ENCODE measurements at places on chromosomes 2 and 18.

- no peak overlapping the region for H3K4me3 ChIP-seq
- no peaks in the 10 kb centered on the region for H3K36me3 ChIP-seq
Observed at GRCh38 chr2:39625193-39625926, 40.4 kb upstream of the TMEM178A start.

- H3K4me1 ChIP-seq, result no peaks in the 10 kb centered on the region
- no peak overlapping the region for H3K27ac ChIP-seq
- no peaks in the 10 kb centered on the region for H3K27me3 ChIP-seq
- H3K4me3 ChIP-seq, result no peak overlapping the region
- DNase-seq, result no peak
Observed at GRCh38 chr18:22640281-22640842, 222.6 kb upstream of the CTAGE1 start.

- no peak overlapping the region for H3K27ac ChIP-seq
- no peak for DNase-seq
- no peak overlapping the region for H3K4me3 ChIP-seq
Observed at GRCh38 chr2:168323529-168324021, 76.2 kb upstream of the STK39 start.

GRCh38 chr2:71082402-71083252, 14.2 kb downstream of the NAGK start:
- H3K27me3 ChIP-seq, result peaks cover 9% of the 10 kb centered on the region
- H3K4me1 ChIP-seq, result peaks cover 19% of the 10 kb centered on the region
- peak overlapping the region; percentile 56 for H3K27ac ChIP-seq
- no peak overlapping the region for H3K4me3 ChIP-seq

DNA sequence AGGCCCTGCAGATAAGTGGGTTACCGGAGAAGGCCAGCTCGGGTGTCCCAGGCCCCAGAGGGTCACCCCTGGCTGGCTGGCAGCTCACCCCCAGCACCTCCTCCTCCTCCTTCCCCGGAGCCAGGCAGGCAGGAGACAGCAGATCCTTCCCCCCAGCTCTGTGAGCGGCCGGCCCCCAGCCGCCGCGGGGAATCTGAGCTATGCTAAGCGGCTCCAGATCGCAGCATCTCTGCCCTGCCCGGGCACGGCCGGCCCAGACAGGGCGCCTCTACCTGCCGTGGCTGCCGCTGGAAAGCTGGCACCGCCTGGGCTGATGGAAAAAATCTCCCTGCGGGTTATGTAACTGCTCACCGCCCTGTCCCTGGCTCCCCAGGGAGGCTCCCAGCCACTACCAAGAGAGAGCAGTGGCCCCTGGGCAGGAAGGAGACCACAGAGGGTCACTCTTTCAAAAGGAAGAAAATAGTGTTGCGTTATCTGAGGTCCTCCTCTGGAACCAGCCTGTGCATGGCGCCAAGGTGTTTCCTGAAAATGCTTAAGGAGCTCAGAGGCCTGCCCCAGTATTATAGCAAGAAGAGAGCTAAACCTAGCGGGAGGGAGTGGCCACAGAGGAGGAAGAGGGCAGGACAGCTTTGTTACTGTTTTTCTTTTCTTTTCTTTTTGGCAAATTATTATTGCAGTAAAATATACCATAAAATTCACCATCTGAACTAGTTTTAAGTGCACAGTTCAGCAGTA, 179.0 kb downstream of the SMAD7 start:
- peaks cover 14% of the 10 kb centered on the region for H3K27me3 ChIP-seq
- no peak overlapping the region for H3K4me3 ChIP-seq
- H3K36me3 ChIP-seq, result peaks cover 10% of the 10 kb centered on the region
- DNase-seq, result no peak
- H3K4me1 ChIP-seq, result peaks cover 9% of the 10 kb centered on the region

GRCh38 chr18:1019191-1019590, 114.5 kb downstream of the ADCYAP1 start:
- no peak for DNase-seq
- no peaks in the 10 kb centered on the region for H3K4me1 ChIP-seq
- no peak overlapping the region for H3K4me3 ChIP-seq
- H3K27ac ChIP-seq, result no peak overlapping the region

GRCh38 chr2:146927080-146927711, 917.6 kb upstream of the ACVR2A start:
- no peak overlapping the region for H3K27ac ChIP-seq
- H3K27me3 ChIP-seq, result no peaks in the 10 kb centered on the region
- no peak for DNase-seq
- no peaks in the 10 kb centered on the region for H3K4me1 ChIP-seq

DNA sequence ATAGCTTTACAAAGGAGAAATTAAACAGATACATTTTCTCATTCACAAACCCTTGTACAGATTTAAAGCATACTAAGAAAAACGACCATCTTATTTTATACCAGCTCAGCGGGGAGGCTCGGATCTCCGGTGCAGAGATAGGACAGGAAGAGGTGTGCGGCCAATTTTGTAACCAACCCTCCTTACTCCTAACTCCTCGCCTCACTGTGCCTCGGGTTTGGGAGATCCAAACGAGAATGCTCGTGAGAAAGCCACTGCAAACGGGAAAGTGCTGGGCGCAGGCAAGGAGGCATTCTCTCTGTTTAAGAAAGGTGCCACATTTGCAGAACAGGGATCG, 1.2 kb downstream of the KDSR start:
- peak overlapping the region; percentile 96 for H3K4me3 ChIP-seq
- H3K27ac ChIP-seq, result peak overlapping the region; percentile 89
- no peaks in the 10 kb centered on the region for H3K27me3 ChIP-seq
- H3K36me3 ChIP-seq, result peaks cover 7% of the 10 kb centered on the region
- peaks cover 10% of the 10 kb centered on the region for H3K4me1 ChIP-seq

DNA sequence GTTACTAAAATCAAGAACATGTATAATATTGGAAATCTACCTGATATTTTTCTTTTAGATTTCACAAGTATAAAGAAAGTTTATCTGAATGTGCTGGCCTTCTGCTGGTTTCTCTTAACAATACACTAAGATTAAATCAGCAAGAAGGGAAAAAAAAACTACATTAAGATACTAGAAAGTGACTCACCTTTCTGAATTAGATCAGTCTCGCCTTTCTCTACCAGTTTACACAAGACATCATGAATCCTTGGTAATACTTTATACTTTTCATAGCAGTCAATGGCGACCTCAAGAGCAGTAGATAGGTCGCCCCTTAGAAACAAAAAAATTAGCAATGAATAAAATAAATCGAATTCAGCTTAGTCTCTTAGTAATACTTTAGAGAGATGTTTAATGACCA, 61.2 kb downstream of the LRPPRC start:
- DNase-seq, result no peak
- H3K4me3 ChIP-seq, result no peak overlapping the region
- no peaks in the 10 kb centered on the region for H3K27me3 ChIP-seq

DNA sequence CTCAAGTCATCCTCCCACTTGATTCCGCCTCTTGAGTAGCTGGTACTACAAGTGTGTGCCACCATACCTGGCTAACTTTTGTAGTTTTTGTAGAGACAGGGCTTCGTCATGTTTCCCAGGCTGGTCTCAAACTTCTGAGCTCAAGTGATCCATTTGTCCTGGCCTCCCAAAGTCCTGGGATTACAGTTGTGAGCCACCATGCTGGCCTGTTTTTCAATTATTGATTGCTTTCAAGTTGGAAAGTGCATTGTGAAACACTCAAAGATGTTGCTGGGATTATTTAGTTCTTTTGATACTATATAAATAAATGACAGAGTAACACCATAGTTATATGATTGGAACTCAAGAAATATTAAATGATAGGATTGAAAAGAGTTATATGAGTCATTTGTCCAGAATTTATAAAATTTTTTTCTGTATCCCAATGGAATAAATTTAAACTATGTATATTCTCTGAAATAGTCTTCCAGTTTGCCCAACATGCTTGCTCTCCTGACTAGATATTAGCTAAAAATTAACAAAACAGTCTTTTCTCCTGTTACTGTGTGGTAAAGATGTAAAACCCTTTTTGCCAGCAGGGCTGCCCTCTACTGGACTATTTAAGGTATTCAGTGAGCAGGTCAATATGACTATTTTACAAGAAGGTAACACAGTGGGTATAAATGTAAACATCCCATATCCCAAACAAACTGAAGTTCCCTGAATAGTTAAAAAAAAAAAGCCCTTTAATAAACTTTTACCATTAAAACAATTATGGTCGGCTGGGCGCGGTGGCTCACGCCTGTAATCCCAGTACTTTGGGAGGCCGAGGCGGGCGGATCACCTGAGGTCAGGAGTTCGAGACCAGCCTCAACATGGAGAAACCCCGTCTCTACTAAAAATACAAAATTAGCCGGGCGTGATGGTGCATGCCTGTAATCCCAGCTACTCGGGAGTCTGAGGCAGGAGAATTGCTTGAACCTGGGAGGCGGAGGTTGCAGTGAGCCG, 42.7 kb downstream of the ACSL3 start:
- H3K4me1 ChIP-seq, result peaks cover 18% of the 10 kb centered on the region
- no peak for DNase-seq
- H3K27me3 ChIP-seq, result no peaks in the 10 kb centered on the region
- peaks cover 35% of the 10 kb centered on the region for H3K36me3 ChIP-seq

DNA sequence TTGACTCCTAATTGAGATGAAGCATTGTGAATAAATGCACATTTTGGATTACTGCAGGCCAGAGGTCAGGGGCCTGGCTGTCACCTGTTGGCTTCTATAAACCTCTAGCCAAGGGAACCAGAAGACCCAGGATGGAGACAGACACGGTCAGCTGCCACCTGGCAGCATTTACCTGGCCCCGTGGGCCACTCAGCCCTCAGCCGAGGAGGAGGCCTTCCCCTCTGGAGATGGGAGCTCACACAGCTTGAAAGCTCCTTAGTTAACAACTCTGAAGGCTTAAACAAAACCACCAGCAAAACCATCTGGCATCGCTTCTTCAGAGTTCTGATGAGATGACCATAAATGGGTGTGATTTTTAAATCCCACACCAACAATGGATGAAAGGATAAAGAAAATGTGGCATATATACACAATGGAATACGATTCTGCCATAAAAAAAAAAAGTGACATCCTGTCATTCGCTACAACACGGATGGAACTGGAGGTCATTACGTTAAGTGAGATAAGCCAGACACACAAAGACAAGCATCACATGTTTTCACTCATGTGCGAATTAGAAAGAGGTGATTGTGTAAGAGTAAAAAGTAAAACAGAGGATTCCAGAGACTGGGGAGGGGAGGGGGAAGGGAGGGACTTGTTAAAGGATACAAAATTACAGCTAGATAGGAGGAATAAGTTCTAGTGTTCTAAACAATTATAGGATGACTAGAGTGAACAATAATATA, 218.4 kb downstream of the TMEM163 start:
- DNase-seq, result no peak
- H3K4me1 ChIP-seq, result no peaks in the 10 kb centered on the region
- H3K4me3 ChIP-seq, result no peak overlapping the region
- H3K27me3 ChIP-seq, result no peaks in the 10 kb centered on the region
- no peak overlapping the region for H3K27ac ChIP-seq

DNA sequence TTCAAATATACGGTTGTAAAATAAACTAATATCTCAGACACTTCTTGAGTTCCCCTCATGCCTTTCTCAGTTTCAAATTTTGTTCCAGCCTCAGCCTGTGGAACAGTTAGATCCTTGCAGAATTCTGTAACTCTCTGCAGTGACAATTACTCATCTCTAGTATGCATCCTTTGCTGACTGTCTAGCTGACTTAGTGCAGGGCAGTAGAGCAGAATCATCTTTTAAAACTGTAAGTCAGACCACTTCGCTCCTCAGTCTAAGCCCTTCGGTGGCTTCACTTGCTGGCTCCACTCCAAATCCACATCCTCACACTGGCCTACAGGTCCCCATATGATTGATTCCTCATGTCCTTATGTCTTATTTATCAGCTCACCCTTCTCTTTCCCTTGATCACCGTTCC, 164.1 kb upstream of the ZSWIM2 start:
- H3K4me3 ChIP-seq, result no peak overlapping the region
- H3K27me3 ChIP-seq, result no peaks in the 10 kb centered on the region
- H3K27ac ChIP-seq, result no peak overlapping the region
- no peaks in the 10 kb centered on the region for H3K36me3 ChIP-seq
- DNase-seq, result no peak
- H3K4me1 ChIP-seq, result no peaks in the 10 kb centered on the region

DNA sequence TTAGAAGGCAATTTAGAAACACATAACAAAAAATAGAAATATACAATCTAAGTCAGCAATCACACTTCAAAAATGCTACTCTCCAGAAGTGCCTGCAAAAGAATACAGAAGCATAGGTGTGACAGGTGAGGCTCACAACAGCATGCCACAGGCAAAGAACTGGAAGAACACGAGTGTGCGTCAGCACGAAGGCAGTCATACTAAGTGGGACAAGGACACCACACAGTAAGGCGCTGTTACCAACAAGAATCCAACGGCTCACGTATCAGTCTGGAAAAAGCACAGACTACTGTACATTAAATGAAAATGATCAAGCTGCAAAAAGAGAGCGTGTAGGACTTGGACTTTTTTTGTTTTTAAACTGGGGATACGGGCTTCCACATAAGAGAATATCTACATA, 18.7 kb downstream of the HDLBP start:
- DNase-seq, result no peak
- no peak overlapping the region for H3K27ac ChIP-seq
- peaks cover 15% of the 10 kb centered on the region for H3K36me3 ChIP-seq
- H3K4me3 ChIP-seq, result no peak overlapping the region
- H3K27me3 ChIP-seq, result no peaks in the 10 kb centered on the region

DNA sequence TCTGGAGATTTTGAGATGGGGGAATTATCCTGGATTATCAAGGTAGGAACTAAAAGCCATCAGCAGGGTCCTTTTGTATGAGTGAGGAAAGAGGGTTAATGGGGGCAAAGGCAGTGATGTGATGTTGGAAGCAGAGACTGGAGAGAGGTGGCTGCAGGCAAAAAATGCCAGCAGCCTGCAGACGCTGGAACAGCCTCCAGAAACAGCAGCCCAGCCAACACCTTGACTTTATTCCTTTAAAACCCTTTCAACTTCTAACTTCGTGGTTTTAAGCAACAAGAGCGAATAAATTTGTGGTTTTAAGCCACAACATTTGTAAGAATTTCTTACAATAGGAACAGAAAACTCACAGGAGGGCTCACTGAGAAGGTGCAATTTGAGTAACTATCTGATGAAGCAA, 523.1 kb upstream of the HS6ST1 start:
- no peak overlapping the region for H3K27ac ChIP-seq
- no peaks in the 10 kb centered on the region for H3K4me1 ChIP-seq
- H3K4me3 ChIP-seq, result no peak overlapping the region
- no peak for DNase-seq
- peaks cover 24% of the 10 kb centered on the region for H3K27me3 ChIP-seq

GRCh38 chr2:147374423-147374811, 470.4 kb upstream of the ACVR2A start:
- H3K4me3 ChIP-seq, result no peak overlapping the region
- no peak overlapping the region for H3K27ac ChIP-seq
- no peaks in the 10 kb centered on the region for H3K36me3 ChIP-seq
- H3K4me1 ChIP-seq, result no peaks in the 10 kb centered on the region
- H3K27me3 ChIP-seq, result no peaks in the 10 kb centered on the region

GRCh38 chr2:151729837-151730236, 4.4 kb downstream of the NEB start:
- peak overlapping the region; percentile 70 for H3K27ac ChIP-seq
- DNase-seq, result no peak
- peaks cover 20% of the 10 kb centered on the region for H3K4me1 ChIP-seq
- H3K27me3 ChIP-seq, result no peaks in the 10 kb centered on the region

Data from stimulated activated naive B cell treated with anti-CD40 and anti-IgM and Interleukin-4, amounts not matched to agents 10 μg/mL and 1 μg/mL and 100 μg/mL, for 72 hours (primary cell).